Calu3 (cell line): ENCODE measurements at places on chromosomes 16 and 17. TPM values are rescaled to one million over a fixed set of nuclear protein-coding genes. Genes with fewer than 3 reads are reported as not detected.

- peaks cover 23% of the 10 kb centered on the region for H3K36me3 ChIP-seq
- DNase-seq, result no peak
- no peaks in the 10 kb centered on the region for H3K27me3 ChIP-seq
- H3K27ac ChIP-seq, result no peak overlapping the region
- no peaks in the 10 kb centered on the region for H3K4me1 ChIP-seq
- H3K4me3 ChIP-seq, result no peak overlapping the region
Measured at GRCh38 chr16:88833086-88833485, 21.4 kb upstream of the APRT start.

- no peak overlapping the region for H3K27ac ChIP-seq
- no peak overlapping the region for H3K4me3 ChIP-seq
- no peaks in the 10 kb centered on the region for H3K27me3 ChIP-seq
- no peaks in the 10 kb centered on the region for H3K4me1 ChIP-seq
- H3K36me3 ChIP-seq, result no peaks in the 10 kb centered on the region
- DNase-seq, result no peak
Measured at GRCh38 chr17:18015593-18015992, 23.4 kb downstream of the ATPAF2 start.

DNA sequence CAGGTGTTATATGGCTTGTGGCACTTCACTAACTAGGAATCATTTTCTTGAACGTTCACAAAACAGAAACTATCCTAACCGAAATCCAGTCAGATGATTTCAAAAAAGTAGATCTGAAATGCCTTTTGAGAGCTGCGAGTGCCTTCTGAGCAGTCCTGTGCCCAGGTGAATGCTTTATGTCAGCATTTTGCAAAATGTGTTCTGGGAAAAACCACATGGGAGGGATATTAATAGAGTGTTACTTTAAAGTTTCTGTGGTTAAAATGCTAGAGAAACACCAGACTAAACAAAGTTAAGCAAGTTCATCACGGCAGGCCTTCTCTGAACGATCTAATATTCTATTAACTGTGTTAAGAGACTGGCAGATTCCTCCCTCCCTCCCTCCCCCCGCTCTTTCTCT lies 15.8 kb upstream of the RGS9 start:
- H3K4me3 ChIP-seq, result no peak overlapping the region
- no peak overlapping the region for H3K27ac ChIP-seq
- peaks cover 3% of the 10 kb centered on the region for H3K27me3 ChIP-seq
- H3K36me3 ChIP-seq, result peaks cover 9% of the 10 kb centered on the region

- DNase-seq, result no peak
- peaks cover 93% of the 10 kb centered on the region for H3K27me3 ChIP-seq
- peak overlapping the region; percentile 56 for H3K27ac ChIP-seq
- no peaks in the 10 kb centered on the region for H3K4me1 ChIP-seq
- no peaks in the 10 kb centered on the region for H3K36me3 ChIP-seq
Measured at GRCh38 chr16:88541831-88542616, 28.2 kb upstream of the ZC3H18 start.

DNA sequence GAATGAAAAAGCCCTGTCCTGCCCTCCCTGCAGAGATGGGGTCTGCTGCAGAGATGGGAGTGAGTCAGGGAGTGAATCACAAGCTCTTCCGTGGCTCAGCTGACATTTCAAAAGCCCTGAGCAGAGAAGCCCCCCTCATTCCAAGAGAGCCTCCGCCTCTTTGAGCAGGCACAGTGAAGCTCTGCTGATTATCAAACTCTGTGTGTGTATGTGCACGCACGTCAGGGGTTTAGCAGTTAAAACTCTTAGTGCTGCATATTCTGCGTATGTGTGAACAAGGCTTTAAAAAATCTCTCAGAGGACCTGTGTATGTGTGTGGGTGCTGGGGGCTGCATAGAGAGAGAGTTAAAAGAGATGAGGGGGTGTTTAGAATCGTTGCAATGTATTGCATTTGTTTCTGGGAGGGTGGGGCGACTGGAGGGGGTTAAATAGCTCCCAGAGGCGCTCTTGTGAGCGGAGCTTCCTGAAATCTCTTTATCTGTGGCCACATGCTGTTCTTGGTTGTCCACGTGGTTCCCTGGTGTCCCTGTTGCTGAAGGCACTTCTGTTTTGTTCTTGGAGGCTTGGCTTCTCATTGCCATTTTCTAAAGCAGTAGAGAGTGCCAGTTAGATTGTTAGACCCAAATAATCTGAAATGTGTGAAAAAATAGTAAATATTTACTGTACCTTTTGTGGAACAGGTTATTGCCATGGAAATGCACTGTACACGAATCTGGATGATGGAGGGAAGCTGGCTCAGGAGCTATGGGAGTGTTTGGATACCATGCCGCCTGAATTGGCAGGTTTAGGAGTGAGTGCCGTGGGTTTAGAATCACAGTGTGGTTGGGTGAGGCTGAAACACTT lies 116.6 kb downstream of the PRKCB start:
- H3K27ac ChIP-seq, result no peak overlapping the region
- H3K4me1 ChIP-seq, result no peaks in the 10 kb centered on the region
- DNase-seq, result no peak
- H3K4me3 ChIP-seq, result no peak overlapping the region

MBTPS1 gene
- 116 and 130 TPM in 2 replicates for total RNA-seq

QRICH2 gene
- 3.0 and 3.9 TPM in 2 replicates for total RNA-seq

GSPT1 gene
- total RNA-seq, result 221 and 223 TPM in 2 replicates
